ENCODE measurements at places on chromosomes 3 and 15. TPM values are rescaled to one million over a fixed set of nuclear protein-coding genes. Genes with fewer than 3 reads are reported as not detected.

OR5H1 gene
- not detected for total RNA-seq

LRRIQ4 gene
- total RNA-seq = not detected

ACTL6A gene
- 155 TPM for total RNA-seq

DNA sequence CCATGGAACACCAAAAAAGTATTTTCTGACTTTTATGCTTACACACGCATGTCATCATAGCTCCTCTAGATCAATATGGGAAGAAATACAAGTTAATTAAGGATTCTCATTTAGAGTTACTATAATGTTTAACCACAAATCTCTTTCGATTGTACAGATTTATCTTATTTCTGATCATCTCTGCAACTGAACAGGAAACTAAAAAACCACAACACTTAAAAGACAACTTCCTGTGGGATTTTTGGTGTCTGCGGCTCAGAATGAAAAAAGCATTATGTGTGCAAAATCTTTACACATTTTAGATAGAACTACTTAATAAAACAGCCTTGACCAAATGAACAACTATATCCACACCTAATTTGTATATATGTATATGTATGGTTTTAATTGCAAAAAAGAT is 3.0 kb upstream of the TJP1 start:
- H3K4me3 ChIP-seq = no peak overlapping the region
- no peaks in the 10 kb centered on the region for H3K36me3 ChIP-seq
- H3K27ac ChIP-seq = no peak overlapping the region
- no peaks in the 10 kb centered on the region for H3K4me1 ChIP-seq
- peaks cover 16% of the 10 kb centered on the region for H3K27me3 ChIP-seq

All from neural progenitor cell (in vitro differentiated cells).